ENCODE measurements at places on chromosomes 4 and X. TPM values are rescaled to one million over a fixed set of nuclear protein-coding genes. Genes with fewer than 3 reads are reported as not detected.

DCLK2 gene
- 65.0 TPM for total RNA-seq

GRCh38 chrX:42755815-42756214 is 22.1 kb downstream of the PPP1R2C start:
- DNase-seq, result peak; percentile 2

GRCh38 chrX:136879001-136879687 is 1.4 kb downstream of the RBMX start:
- DNase-seq, result no peak

MMRN1 gene
- total RNA-seq, result 2.5 TPM

ZBED1 gene
- 30.3 TPM for total RNA-seq

PABPC4L gene
- total RNA-seq, result 1.2 TPM

DNA sequence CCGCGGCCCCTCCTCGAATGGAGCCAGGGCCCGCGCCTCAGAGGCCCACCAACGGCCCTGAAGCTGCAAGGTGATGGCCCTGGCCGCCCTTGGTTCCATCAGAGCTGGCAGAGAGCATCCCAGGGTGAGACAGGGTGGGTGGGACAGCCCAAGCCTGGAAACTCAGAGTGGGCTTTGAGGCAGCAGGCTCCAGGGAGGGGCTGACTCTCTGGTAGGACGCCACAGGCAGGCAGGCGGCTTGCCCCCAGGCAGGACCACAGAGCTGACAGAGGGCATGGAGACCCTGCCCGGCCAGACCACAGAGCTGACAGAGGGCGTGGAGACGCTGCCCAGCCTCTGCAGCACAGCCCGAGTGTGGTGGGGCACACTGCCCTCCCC is 4.8 kb downstream of the MYL5 start:
- DNase-seq, result no peak

SHROOM4 gene
- 1.7 TPM for total RNA-seq

- no peak for DNase-seq
These were observed 50.2 kb upstream of the GABRE start for GRCh38 chrX:152024710-152025109.

Measured in occipital lobe (tissue), 3 donors.